ENCODE measurements at places on chromosomes 2 and 18.

DNA sequence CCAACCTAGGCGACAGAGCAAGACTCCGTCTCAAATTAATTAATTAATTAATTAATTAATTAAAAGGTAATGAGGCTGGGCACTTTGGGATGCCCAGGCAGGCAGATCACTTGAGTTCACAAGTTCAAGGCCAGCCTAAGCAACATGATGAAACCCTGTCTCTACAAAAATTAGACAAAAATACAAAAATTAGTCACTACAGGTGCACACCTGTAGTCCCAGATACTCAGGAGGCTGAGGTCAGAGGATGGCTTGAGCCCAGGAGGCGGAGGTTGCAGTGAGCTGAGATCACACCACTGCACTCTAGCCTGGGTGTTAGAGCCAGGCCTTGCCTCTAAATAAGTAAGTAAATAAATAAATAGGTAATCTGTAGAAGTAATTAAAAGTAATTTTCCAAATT, 6.8 kb downstream of the SF3B1 start:
- DNase-seq = no peak

GRCh38 chr18:62939433-62939832, 224.1 kb downstream of the PHLPP1 start:
- no peak for DNase-seq

GRCh38 chr2:208356846-208357574, 49.6 kb upstream of the PTH2R start:
- no peak for DNase-seq

DNA sequence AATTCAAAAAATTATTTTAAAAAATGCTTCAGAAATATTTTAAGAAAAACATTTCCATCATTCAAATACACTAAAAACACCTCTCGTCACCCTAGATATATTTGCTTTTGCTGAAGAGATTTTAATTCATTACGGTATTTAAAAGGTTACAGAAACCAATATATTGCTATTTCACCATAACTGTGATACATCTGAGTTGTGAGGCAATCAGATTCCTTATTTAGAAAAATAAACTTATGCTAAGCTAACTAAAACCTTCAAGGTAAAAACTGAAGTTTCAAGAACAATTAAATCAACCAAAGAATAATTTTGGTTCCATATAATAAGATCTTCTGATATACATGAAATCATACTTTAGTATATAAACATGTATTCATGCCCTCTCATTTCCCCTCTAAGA, 32.8 kb downstream of the PELI1 start:
- DNase-seq = no peak

GRCh38 chr2:99478632-99479031, 11.2 kb downstream of the REV1 start:
- DNase-seq = no peak

DNA sequence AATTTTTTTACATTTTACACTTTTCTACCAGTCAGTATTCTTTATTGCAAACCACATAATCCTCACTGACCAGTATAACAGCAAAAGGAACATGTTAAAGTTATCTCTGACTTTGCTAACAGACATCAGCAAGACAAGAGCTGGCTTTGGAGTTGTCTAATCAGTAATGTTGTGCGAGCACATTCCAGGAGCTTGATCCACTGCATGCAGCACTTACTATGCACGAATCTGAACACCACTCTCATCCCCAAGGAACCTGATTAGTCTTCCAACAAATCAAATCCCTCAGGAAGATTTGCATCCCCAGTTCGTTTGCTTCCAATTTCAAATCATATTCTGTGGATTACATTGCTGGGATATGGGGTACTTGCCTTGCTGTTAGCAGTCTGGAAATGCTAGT, 269.3 kb upstream of the EPC2 start:
- no peak for DNase-seq

GRCh38 chr2:238104691-238105371, 4.7 kb downstream of the ESPNL start:
- no peak for DNase-seq

DNA sequence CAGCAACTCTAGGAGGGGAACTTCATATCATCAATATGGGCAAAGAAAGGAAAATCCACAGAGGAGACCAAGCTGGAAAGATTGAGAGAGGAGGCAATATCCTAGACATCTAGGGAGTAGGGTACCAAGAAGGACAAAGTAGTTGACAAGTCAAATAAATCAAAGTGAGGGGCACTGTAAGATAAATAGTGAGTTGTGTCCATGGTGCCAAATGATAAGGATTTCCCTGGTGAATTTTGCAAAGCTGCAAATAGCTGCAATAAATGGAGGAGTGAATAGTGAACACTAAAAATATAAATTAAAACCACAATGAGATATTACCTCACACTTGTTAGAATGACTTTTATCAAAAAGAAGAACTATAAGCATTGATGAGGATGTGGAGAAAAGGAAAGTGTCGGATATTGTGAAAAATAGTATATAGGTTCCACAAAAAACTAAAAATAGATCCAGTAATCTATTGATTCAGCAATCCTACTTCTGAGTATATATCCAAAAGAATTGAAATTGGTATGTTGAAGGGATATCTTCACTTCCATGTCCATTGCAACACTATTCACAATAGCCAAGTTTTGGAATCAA, 258.2 kb upstream of the FN1 start:
- DNase-seq = no peak

- DNase-seq = no peak
Measured at GRCh38 chr18:27808683-27809082, 368.2 kb downstream of the CDH2 start.

DNA sequence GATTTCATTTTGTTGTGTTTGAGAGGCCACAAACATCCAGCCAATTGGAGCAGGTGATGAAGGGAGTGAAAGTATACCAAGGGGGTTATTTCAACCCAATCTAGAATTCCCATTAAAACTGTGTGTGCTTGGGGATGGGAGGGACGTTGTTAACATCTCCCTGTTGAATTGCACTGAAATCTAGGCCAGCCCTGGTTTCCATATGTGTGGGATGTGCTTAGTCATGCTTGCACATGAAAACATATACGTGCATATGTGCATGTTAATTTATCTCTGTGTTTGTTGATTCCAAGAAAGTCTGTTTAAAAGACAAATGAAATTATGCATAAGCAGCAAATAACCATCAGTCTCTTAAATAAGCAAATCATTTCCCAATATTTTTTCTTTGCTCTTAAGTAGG, 5.6 kb downstream of the CELF4 start:
- no peak for DNase-seq
